Ammon's horn (tissue), 1 donor: ENCODE measurements at places on chromosomes 5 and 9.

DNA sequence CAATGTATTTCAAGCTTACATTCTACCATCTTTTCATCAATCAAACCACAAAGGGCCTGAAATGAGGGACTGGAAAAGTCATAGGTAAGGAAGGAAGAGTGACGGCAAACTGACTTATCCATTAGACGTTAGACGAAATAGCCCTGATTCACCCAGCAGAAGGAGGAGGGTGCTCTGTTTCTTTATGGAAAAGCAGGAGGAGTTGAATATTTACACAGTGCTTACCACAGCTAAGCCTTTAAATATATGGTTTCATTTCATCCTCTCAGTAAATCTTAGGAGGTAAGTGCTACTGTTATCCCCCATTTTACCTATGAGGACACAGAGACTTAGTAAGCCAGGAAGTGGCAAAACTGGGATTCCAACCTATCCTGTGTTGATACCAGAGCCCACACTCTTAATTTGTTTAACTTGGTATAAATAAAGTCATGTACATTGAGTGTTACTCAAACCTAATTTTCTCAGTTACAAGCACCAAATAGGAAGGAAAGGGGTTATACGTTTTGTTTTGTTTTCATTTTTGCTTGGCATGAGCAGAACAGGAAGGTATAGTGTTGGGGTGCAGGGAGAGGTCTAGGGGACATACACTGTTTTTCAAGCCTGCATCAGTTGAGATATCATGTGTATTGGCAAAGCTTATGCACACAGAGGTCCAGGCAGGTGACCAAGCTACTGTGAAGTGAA, 98.1 kb upstream of the IFNK start:
- DNase-seq: no peak

DNA sequence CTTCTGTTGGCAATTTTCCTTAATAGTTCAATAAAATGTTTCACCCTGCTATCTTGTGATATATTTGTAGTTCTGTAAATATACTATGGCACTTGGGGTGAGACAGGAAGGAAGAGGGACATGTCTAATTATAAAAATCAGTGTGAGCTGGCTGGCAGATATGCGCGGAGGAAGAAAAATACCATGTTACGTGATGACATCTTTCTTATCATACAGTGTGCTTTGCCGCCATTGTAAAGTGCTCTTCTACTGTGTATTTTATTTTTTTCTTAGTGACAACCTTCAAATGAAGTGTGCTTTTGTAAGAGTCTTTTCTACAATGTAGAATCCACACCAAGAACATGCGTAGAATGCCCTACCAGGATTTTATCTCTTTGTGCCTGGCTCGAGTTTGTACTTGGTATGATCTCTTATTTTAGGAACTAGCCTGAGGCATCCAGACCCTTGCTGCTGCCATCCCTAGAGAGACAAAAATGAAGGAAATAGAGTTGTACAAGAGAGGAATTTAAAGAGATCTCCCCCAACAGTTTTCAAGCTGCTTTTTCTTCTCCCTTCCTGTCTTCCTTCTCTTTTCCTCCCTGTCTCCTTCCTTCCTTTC, 46.7 kb upstream of the RIOK2 start:
- no peak for DNase-seq

- no peak for DNase-seq
These were observed 111.6 kb downstream of the PRELID2 start for GRCh38 chr5:145723516-145723915.

DNA sequence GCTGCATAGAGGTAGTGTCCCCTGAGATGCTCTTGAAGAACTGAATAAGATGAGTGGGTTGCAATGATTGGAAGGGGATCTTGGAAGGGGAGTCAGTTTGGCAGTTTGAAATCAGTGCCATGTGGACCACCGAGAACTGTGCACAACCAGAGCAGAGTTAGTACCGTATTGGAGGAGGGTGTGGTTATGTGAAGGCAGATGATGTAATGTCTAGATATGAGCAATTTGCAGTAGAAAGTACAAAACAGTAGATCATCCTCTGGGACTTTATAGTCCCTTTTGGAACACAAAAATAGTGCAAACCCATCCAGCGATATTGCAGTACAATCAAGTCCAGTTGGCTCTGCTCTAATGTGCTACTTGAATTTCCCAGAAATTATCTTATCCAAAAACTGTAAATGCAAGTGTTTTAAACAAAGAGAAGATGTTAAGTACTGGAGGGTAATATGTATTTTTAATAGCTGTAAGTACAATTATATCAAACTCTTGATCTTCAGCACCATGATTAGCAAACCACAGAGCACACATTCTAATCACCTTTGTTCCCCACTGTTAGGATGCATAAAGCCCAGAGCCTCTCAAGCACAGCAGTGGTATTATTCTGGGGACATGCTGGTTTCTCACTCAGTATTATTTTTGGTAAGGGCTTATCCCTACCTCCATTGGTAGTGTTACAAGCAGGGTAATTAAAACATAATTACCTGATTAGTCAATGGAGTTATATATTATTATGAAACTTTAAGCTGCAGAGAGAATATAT, 41.5 kb downstream of the MEGF10 start:
- DNase-seq: no peak

DNA sequence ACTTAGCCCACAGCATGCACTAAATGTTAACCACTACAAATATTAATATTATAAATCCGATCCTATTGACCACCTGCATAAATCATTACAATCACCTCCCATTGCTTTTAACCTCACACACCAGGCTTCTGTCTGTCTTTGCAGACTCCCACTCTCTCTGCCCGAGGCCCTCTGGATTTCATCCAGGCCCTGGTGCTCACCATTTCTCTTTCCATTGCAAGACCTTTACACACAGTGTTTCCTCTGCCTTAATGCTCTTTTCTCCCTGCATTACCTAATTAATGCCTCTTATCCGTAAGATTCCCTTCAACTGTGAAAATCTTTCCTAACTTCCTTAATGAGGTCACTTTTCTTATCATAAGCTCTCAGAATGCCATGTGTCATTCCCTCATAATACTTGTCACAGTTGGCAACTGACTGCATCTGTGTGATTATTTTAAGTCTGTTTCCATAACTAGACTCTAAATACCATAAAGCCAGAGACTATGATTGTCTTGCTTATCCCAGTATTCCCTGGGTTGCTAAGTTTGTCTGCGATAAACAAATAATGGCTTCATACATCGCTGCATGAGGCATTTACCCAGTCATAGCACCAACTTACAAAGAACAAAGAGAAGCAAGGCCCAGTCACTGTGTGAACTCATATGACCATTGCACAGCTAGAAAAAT, 155.1 kb downstream of the CCDC192 start:
- peak; percentile 40 for DNase-seq

GRCh38 chr9:129554649-129555048, 66.3 kb downstream of the C9orf50 start:
- DNase-seq: no peak

GRCh38 chr5:146889169-146889568, 10.6 kb upstream of the PPP2R2B start:
- no peak for DNase-seq

- DNase-seq: no peak
These were observed 137.9 kb downstream of the SEC61B start for GRCh38 chr9:99360026-99360425.

DNA sequence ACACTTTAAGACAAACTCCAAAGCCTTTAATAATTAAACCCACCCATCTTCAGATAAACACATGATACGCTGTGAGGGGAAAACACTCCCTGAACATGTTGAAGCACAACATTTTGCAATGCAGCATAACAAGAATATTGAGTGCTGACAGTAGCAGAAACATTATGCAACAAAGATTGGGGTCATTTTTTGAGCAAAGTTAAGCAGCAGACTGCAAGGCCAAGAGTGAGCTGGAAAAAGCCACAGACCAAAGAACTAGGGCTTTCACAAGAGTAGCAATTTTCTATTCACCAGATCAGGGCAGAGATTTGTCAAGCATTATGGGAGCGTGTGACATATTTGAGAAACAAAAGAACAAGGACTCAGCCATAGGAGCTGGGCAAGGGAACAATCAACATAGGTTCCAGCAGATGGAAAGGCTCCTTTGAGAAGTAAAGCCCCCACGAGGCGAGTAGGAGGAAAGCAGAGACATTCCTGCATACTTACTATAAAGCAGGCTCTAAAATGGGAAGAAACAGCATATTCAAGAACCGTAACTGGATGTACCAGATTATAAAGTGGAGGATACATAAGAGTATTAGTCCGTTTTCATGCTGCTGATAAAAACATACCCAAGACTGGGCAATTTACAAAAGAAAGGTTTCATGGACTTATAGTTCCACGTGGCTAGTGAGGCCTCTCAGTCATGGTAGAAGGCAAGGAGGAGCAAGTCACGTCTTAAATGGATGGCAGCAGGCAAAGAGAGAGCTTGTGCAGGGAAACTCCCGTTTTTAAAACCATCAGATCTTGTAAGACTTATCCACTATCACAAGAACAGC, 4.8 kb upstream of the TTC23L start:
- no peak for DNase-seq

DNA sequence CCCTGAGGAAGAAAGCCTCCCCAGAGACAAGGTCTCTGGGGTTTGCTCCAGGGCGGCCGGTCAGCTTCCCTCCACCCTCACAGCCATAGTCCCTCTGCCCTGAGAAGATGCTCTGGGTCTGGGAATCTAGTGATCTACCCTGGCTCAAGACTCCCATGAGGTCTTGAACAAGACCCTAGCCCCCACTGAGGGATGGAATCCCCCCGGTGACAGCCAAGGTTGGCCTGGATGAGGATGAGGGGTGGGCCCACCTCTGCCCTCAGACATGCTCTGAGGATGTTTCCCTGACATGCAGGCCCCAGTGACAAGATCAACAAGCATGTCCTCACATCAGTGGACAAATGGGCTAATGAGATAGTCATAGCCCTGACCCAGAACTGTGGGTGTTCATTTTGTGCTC, 138.6 kb downstream of the C5orf15 start:
- DNase-seq: no peak

- DNase-seq: no peak
These were observed 110.0 kb upstream of the RPS23 start for GRCh38 chr5:82388181-82388580.

DNA sequence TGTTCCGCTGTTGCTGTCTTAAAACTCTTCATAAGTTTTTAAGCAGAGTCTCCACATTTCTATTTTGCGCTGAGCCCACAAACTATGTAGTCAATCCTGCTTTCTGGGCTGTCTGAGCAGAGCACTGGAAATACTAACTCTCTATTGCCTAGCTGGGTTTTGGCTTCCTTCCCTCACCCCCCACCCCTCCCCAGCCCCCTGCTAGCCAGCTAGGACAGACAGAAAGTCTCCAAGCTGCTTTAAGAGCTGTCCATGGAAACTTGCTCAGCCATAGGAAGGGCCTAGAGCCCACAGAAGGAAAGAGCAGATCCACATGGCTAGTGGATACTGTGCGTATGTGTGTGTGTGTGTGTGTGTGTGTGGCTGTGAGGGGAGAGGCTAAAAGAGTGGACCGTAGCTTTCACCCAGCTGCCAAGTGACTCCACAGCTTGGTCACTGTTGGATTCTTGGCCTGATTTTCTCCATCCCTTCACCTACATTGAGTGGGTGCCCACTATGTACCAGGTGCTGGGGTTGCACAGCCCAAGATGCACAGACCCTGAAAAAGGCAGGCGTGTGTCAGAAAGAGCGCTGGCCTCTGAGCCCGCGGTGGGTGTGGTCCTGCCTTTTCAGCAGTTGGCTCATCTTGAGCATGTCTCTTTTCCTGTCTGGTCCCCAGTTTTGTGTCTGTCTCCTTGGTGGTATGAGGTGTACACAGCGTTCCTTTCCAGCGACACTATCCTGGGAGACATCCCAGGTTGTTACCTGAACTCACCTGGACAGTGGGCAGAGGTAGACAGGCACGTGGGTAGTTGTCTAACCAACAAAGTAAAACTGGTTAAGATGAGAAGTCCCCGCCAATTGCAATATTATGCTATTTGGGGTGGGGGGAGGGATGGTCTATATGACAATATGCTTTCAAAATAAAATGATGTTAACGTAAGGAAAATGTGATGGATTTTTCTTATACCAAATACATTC, 5.4 kb upstream of the NKX2-5 start:
- DNase-seq: no peak
